T47D (cell line): ENCODE measurements at places on chromosomes 2 and 18.

- DNase-seq = no peak
Observed at GRCh38 chr2:164937864-164938401, 17.4 kb downstream of the SLC38A11 start.

DNA sequence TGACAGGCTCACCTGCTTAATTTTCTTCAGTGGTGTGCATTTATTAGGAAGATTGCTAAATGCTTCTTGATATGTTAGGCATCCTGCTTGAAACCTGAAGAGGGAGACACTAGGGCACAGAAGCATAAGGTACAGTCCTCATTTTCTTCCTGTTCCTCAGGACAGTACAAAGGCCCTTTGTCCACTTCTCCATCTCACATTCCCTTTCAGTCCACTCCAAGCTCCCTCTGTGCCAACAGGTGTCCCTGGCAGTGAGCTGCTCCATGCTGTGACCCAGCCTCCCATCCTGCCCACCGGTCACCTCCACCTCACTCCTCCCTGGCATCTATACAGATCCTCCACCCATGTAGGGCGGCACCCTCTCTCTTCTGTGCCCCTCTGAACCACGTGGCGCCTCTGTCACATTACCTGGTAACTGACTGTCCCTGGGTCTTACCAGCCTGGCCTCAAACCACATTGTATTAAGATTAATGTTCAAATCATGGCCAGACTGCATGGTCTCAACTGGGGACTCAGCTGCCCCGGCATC, 162.8 kb downstream of the VAPA start:
- peak; percentile 23 for DNase-seq

DNA sequence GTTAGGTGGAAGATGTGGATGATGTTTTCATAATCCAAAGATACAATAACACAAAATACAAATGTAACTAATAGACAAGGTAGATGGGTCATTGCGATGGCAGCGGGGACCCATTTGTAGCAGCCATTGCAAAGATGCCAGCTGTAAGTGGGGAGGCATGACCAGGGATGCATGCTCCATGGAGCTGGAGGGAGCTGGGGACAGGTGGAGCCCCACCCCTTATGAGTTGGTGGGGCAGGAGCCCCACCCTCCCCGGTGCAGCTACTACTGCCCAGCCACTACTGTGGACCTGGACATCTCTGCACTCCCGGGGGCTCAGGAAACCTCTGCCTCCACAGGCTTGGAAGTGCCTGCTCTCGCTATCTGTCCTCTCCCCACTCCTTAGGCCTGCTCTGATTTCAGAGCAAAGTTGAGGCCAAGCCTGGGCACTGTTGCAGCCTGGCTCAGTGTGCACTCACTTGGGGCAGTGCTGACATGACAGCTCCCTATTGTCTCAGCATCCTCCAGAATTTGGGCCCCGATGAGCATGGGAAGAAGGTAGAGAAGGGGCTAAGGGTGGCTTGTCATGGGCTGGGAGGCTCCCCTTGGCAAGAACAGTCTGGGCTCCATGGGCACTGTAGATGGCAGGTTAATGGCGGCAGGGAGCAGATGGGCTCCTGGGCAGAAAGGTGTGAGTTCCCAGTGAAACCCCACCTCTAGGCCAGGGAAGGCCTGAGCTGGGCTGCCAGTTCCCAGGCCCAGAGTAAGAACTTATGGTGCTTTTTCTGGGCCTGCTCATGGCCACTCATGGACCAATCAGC, 81.1 kb downstream of the ZNF804A start:
- no peak for DNase-seq

GRCh38 chr2:157898591-157898996, 22.5 kb upstream of the ACVR1 start:
- no peak for DNase-seq
